HCT116 (cell line): ENCODE measurements at places on chromosomes 1 and 21.

GRCh38 chr1:99207216-99207615 is 57.1 kb upstream of the PLPPR4 start:
- DNase-seq, result no peak

GRCh38 chr1:70840260-70840953 is 207.2 kb downstream of the PTGER3 start:
- no peak for DNase-seq

DNA sequence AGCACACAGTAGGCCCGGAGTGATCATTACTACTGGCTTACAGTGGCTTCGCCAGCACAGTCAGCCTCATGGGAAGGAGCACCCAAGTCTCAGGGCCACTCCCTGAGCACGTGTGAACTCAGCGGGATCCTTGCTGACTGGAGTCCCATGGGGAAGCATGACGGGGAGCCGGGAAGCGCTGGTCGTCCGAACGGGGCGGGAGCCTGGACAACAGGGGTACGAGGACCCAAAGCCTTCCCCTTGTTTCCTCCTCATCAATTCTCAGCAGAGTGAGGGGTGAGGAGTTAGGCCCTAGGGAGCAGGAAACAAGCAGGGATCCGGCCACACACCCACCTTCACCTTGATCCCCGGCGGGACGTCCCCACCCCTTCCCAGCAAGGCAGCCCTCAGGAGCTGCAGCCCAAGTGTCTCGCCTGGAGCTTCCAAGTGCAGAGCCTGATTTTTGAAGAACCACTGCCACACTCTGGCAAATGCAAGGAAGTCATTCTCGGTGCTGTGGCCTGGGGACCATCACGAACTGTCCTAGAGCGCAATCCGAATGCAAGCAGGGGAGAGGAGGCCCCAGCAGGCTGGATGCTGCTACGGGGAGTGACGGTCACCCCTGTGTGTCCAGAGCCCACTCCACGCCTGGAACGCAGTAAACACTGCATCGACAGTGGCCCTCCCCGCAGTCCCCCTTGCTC is 35.5 kb downstream of the TOMM20 start:
- DNase-seq, result no peak

DNA sequence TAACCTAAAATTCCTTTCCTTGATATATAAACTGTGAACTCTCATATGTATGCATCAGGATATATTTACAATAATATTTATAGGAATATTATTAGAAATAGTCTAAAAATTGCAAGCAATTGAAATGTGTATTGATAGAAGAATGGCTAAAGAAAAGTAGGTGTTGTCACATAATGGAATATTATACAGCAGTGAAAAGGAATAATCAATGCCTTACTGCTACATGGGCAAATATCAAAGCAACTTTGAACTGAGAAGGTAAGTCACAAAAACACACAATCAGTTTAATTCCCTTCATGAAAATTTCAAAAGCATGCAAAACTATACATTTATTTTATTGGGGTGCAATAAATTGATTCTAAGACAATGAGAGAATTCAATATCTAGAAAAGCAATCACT is 35.7 kb upstream of the CDC14A start:
- DNase-seq, result no peak

DNA sequence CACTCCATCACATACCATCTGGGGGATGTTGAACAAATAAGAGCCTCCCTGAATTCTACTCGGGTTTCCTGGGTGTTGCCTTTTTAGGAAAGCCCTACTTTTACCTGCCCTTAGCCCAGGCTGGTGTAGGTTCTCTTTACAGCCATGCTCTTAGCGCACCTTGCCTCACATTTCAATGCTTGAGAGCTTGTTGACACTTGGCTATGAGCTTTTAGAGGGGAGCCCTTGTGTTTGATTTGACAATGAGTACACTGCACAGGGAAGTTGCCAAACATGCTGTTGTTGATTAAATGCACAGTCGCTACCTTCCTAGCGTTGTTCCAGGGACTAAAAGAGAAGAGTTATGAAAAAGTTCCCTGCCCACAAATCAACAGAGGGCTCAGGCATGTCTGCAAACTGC is 103.8 kb downstream of the TRABD2B start:
- DNase-seq, result no peak

GRCh38 chr21:45889961-45890360 is 91.6 kb upstream of the COL6A1 start:
- no peak for DNase-seq

DNA sequence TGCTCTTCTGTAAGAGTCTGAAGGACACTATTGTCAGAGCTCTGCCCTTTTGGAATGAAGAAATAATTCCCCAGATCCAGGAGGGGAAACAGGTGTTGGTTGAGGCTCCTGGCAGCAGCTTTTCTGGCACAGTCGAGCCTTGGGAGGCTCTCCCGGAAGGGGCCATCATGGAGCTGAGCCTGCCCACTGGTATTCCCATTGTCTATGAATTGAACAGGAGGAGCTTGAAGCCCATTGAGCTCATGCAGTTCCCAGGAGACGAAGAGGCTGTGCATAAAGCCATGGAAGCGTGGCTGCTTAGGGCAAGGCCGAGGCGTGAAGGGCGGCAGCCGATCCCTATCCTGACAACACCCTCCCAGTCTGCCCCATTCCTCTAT is 26.6 kb downstream of the UBE4B start:
- DNase-seq, result no peak

GRCh38 chr1:92921031-92922023 is 39.9 kb downstream of the DIPK1A start:
- DNase-seq, result no peak

DNA sequence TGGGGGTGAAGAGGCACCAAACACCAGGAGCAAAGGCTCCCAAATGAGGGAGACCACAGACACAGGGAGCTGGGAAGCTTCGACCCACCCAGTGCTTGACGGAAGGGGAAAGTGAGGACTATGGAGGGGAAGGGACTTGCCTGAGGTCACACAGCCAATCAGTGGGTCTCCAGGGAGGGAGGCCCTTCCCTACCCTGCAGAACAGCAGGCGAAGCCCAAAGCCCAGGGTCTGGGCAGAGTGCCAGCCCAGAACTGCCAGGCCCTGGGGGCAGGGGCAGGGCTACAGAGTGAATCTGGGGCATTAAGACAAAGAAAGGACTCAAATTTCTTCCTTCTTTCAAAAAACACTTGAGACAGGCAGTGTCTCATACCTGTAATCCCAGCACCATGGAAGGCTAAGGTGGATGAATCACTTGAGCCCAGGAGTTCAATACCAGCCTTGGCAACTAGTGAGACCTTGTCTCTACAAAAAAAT is 45.5 kb upstream of the ECE1 start:
- DNase-seq, result no peak

GRCh38 chr1:181783208-181783607 is 278.3 kb downstream of the ZNF648 start:
- no peak for DNase-seq

GRCh38 chr1:114559356-114559755 is 22.1 kb downstream of the BCAS2 start:
- no peak for DNase-seq

- DNase-seq, result no peak
Measured at GRCh38 chr1:19923137-19923952, at the start of gene PLA2G2E. Gene PLA2G2E, minus strand, starts transcription at chr1:19923617. Its CDS starts 58 bp downstream, at chr1:19923559.

- DNase-seq, result peak; percentile 18
Measured at GRCh38 chr21:37582590-37582989, 216.0 kb downstream of the DYRK1A start.

DNA sequence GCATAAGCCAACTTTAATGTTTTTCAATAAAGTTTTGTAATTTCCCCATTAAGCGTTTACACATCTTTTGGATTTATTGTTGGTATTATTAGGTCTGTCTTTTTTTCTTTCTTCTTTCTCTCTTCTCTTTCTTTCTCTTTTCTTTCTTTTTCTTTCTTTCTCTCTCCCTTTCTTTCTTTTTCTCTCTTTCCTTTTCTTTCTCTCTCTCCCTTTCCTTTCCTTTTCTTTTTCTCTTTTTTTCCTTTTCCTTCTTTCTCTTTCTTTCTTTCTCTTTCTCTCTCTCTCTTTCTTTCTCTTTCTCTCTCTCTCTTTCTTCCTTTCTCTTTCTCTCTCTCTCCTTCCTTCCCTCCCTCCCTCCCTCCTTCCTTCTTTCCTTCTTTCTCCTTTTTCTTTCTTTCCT is 31.3 kb downstream of the ERRFI1 start:
- DNase-seq, result no peak

DNA sequence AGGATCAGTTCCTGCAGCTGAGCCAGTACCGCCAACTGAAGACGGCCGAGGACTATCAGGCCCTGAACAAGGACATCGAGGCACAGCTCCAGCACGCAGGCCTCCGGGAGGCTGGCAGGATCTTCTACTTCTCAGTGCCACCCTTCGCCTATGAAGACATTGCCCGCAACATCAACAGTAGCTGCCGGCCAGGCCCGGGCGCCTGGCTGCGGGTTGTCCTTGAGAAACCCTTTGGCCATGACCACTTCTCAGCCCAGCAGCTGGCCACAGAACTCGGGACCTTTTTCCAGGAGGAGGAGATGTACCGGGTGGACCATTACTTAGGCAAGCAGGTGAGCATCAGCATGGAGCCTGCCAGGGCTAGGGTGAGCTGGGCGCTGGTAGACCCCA is 10.7 kb downstream of the H6PD start:
- no peak for DNase-seq

GRCh38 chr1:18573170-18573569 is 57.5 kb upstream of the PAX7 start:
- DNase-seq, result no peak

DNA sequence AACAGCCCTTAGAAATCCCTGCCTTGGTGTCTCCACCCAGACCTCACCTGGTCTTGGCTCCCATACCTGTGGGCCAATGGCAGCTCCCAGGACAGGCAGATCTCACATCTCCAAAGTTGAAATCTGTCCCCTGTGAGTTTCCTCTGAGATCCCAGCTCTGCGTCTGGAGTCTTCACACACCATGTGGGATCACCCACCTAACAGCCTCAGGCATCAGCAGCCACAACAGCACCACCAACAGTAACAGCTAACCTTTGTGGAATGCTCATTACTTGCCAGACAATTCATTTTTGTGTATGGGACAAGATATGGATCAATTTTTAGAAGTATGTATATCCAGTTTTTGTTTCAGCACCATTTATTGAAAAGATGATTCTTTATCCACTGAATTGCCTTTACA is 523.2 kb downstream of the MATN1 start:
- DNase-seq, result no peak

- no peak for DNase-seq
Measured at GRCh38 chr21:42793774-42794173, 85.6 kb downstream of the WDR4 start.

GRCh38 chr1:156625436-156626078 is 6.3 kb downstream of the HAPLN2 start:
- no peak for DNase-seq

DNA sequence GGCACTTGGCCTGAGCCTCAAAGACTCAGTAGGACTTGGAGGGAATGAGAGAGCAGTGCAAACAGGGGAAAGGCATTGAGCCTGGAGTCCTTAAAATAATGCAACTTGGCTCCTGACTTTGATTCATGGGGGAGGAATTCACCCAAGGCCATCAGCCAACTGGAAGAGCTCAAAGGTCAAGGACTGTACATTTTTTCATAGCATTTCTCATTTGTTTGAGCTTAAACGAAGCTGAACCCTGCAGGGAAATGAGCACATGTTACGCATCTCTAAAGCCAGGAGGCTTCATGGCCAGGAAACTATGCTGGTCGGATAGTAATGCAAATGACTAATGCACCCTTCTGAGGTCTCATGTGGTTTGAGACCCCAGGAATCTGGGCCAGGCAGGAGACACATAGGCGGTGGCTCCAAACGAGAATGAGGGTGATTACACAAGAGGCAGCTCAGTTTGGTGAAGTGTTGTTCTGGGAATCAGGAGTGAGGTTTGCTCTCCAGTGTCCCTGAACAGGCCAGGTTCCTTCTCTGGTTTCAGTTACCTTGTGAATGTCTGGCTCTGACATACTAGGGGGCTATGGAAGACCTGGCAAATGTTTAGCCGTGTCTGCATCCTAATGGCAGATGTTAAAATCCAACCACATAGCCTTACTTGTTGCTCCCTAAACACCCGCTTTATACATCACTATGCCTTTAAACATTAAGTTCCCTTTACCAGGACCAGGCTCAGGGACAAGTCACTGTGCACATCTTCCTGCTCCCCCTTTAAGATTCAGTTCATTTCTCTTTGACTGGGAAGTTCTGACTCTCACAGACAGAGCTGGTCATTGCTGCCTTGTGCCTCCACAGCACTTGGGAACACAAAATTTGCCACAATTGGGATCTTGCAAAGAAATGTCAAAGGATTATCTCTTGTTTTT is 503.9 kb upstream of the USP24 start:
- no peak for DNase-seq

DNA sequence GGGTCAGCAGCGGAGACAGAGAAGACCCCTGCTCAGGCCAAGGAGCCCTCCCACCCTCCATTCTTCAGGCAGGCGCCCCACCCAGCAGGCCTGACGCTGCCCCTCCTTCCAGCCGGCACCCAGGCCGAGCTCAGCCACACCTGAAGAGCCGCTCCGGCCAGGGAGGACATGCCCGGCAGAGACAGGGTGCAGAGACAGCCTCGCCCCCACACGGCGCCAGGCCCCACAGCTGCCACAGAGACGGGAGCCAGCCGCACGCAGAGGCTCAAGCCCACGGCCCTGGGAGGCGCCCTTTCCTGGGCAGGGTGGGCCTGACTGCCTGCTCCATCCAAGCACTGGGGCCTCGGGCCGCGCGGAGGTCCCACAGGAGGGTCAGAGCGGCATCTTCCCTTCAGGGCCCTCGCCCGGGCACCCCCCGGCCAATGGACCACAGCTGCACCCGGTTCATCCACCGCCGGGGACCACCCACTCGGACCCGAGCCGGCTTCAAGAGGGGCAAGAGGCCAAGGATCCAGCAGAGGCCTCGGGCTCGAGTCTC is 5.2 kb downstream of the TTLL10 start:
- DNase-seq, result no peak

- no peak for DNase-seq
Measured at GRCh38 chr1:34786521-34787325, 5.7 kb downstream of the GJB3 start.

DNA sequence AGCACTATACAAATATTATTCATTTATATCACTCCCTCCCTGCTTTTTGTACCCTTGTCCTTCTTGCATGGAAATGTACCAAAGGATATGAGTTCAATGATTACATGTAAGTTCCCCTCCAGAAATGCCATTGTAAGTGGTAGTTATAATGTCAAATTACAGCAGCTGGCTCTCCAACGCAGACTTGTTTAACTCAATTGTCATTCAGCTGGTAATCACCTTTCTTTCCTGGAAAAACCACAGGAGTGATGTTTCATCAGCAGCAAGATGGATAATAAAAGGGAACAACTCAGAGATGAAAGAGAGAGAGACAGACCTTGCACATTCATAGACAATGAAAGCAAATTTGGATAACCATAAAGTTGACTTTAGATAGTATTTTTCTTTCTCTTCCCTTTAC is 578.6 kb upstream of the PBX1 start:
- no peak for DNase-seq

- no peak for DNase-seq
Measured at GRCh38 chr1:171263901-171264300, 15.6 kb downstream of the FMO1 start.

DNA sequence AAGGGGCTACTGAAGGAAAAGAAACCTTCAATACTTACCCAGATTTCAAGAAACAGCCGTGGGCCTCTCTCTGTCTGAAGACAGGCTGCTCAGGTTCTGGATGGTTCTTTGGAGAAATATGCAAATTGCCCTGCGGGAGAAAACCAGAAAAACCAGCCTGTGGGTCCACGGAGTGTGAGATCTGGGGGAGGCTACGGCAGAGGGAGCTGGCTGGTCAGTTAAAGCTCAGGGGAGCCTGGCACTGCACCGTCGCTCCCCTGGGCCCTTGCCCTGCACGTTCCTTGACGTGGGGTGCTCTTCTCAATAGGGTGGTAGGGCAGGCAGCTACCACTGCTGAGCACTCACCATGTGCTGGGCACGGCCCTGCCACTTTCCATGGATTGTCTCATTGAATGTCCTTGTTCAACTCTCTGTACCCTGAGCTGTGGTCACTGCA is 12.7 kb downstream of the TMCO4 start:
- no peak for DNase-seq
